Bladder microvascular endothelial cell (primary cell): ENCODE measurements at places on chromosomes 2 and 18. TPM values are rescaled to one million over a fixed set of nuclear protein-coding genes. Genes with fewer than 3 reads are reported as not detected.

CD8B2 gene
- total RNA-seq: not detected in 2 replicates

FAM124B gene
- 64.1 and 147 TPM in 2 replicates for total RNA-seq

TMEM185B gene
- 14.1 and 29.1 TPM in 2 replicates for total RNA-seq

MOCOS gene
- total RNA-seq: 0.19 and 0.32 TPM in 2 replicates

TUBB8B gene
- not detected in 2 replicates for total RNA-seq

ID2 gene
- 18.1 and 41.0 TPM in 2 replicates for total RNA-seq

LRATD1 gene
- total RNA-seq: 2.1 and 2.7 TPM in 2 replicates

UGT1A3 gene
- not detected in 2 replicates for total RNA-seq

CHRNG gene
- not detected in 2 replicates for total RNA-seq
